ENCODE measurements at places on chromosomes 7 and 10.

DNA sequence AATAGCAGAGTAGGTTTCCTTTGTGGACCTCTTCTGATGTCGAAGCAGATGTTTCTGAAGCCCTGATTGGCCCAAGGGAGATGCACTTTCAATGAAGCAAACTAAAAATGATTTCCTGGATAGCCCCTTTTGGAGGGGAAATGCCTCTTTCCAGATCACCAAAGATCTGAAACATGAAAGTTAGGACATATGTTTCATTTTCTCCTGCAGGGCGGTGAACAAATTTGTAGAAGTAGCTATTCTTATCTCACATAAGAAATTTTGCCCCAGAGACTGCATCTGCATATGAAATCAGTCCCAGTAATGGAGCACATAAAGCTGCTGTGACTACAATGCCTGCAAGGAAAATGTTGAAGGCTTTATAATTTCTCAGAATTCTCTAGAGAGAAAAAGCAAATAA, 56.0 kb downstream of the THSD7A start:
- DNase-seq: no peak

DNA sequence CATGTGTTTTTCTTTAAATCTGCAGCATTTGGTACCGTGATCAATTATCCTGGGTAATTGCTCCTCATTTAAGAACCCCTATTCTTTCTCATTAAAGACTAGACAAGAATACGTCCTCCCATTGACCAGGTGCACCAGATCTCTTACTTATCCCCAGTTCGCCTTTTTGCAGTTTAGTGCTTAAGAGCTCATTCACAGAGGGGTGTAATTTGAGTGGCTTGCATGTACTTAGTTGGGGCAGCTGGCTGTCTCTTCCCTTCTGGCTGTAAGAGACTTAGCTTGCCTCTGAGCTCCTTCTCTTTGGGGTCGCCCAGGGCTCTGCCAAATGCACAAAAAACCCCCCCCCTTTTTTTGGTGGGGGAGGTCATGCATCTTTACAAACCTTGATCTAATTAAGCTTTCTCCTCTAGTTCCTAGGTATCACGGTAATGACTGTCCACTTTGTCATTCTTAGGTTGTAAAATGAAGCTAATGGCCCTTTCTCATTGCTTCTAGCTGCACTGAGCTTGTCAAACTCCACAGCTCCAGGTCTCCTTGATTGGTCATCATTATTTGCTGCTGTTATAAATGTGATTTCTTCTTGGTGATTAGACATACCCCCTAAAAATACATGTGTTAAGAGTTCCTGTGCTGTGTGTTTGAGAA, 26.3 kb downstream of the GAD2 start:
- no peak for DNase-seq

- DNase-seq: no peak
These were observed 25.1 kb downstream of the RAB18 start for GRCh38 chr10:27529010-27529783.

DNA sequence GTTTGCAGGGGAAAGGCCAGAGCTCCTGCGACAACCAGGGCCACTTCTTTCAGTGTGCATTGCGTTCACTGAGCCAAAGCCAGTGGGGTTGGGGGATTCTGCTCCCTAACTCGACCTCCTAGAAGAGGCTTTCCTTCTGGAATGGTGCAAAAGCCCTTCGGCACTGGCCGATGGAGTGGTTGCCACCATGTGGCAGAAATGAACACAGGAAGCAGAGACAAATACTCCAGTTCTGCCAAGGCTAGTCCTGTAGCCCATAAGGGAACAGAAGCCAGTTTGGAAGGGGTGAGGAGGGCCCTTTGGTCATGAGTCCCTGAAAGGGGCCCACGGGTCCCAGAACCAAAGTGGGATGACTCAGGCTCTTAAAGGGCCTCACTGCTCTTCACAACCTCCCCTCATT, 29.7 kb upstream of the ACSL5 start:
- DNase-seq: no peak

DNA sequence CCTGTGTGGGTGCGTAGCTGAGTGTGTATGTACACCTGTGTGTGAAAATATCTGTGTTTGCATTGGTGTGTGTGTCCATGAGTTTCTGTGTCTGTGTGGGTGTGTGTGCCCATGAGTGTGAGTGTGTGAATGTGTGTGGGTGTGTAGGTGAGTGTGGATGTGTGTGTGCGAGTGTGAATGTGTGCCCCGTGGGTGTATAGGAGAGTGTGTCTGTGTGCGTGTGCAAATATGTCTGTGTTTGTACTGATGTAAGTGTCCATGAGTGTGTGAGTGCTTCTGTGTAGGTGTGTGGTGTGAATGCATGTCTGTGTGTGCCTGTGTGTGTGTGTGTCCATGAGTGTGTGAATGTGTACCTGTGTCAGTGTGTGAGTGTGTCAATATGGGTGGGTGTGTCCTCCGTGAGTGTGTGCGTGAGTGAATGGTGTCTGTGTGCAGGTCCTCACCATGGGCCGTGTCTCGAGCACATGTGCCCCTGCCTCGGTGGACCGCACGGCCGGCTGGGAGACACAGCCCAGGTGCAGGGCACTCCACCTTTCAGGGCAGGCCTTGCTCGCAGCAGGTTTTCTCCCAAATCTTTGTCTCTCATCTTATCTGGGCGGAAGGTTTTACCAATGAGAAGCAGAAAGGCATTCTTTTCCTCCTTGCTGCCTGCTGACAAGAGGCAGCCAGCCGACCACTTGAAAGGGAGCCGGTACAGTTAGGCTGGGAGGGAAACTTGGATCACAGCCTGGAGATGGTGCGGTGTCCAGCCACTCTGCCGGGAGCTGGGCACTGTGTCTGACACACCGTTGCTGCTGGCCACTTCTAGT, 107.1 kb upstream of the FAM20C start:
- no peak for DNase-seq

- no peak for DNase-seq
These were observed 646 bp downstream of the SGCE start for GRCh38 chr7:94655126-94655847.

Measured in D341Med (cell line).